ENCODE measurements at places on chromosomes 2 and 18.

- DNase-seq: no peak
Measured at GRCh38 chr2:217623281-217623912, 379.4 kb downstream of the TNS1 start.

GRCh38 chr2:222993920-222994650 is 57.9 kb upstream of the KCNE4 start:
- no peak for DNase-seq

DNA sequence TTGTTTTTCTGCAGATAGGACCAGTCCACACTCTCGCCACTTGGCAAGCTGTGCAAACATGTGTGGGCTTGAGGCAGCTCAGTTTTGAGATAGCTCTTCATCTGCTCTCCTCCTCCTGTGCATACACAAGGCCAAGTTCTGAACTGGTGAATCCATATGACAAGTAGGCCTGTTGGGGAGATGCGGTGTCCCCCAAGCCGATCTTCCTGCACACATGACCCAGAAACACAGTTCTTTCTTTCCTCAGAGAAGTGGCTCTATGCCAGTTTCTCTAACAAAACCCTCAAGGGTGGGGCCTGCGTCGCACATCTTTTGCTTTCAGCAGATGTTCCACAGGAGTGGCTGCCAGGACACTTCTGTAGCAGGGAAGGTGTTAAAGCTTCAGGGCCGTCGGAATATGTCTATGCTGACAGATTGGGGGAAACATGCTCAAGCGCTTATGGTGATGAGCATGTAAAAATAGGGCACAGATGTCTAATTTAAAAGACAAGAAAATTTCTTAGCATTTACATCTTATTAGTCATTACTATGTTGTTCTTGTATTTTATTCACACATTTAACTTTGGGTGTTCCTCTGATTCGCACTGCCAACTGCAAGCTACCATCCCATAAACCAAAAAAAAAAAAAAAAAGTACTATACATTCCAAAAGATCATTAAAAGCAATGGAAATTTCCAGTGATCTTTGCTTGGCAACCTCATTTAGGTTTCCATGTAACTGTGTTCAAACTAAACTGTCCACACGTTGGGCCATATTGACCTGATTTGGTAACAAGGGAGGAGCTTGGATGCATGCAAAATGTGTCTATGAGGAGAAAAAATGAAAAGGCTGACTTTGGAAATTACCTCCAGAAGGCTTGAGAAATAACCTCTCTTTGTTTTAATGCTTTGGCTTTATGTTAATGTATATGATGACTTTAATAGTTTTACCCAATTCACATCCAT is 1055.5 kb upstream of the KLHL29 start:
- DNase-seq: no peak

DNA sequence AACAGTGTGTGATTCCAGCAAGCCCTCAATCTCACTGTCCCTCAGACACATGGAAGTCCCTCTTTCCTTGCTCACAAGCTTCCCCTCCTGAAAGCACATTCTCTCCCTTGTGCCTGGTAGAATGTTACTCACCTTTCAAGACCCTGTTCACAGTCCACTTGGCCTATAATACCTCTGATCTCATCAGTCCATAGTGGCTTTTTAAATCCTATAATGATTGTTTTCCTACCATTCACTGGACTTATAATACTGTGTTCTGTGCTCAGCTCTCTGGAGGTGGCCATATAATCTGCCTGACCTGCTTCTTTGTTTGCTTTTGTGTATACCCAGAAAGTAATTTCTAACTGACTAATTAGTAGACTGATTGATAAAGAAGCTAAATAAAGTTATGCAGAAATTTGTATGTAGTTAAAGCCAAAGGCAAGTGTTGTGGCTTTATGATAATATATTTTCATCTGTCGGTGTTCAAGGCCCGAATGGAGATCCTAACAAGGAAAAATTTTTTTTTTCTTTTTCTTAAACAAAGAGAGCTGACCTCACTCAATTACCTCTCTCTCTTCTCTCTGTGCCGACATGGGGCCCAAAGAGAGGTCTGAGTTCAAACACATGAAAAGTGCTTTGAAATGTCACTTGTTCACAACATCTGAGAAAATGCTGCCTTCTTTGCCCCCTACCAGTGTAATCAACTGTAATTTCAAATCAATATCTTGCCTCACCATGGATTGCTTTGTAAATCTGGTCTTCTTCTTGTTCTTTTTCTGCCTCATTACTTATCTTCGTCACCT is 1033.0 kb upstream of the PIK3C3 start:
- no peak for DNase-seq

DNA sequence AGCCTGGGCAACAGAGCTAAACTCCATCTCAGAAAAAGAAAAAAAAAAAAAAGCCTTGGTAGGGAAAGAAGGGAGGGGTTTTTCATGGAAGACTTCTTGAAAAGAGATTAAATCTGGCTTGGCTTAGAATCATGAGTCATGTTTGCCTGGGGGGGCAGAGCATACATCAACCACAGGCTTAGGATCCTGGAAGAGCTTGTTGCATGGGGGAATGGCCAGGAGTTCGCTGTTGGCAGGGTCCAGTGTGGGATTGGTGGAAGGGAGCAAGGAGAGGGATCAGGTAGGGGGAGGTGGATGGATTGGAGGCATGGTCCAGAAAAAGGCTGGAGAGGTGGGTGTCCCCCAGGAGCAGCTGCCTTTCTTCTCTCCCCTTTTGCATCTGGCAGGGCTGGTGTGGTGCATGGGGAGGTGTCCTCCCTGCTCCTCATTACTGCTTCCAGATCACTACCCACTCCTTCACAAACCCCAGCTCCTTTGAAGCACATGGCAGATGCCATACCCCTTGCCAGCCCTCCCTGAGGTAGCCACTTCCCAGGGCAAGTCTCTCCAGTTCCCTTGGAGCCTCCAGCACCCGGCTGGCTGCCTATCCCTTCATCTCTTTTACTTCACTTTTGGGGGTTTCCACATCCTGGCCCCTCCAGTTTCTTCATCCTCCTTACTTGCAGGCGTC is 2.5 kb downstream of the ARMC9 start:
- no peak for DNase-seq

GRCh38 chr2:205473791-205474190 is 208.5 kb upstream of the NRP2 start:
- no peak for DNase-seq

GRCh38 chr2:232432598-232433184 is 23.3 kb upstream of the ALPI start:
- DNase-seq: no peak

DNA sequence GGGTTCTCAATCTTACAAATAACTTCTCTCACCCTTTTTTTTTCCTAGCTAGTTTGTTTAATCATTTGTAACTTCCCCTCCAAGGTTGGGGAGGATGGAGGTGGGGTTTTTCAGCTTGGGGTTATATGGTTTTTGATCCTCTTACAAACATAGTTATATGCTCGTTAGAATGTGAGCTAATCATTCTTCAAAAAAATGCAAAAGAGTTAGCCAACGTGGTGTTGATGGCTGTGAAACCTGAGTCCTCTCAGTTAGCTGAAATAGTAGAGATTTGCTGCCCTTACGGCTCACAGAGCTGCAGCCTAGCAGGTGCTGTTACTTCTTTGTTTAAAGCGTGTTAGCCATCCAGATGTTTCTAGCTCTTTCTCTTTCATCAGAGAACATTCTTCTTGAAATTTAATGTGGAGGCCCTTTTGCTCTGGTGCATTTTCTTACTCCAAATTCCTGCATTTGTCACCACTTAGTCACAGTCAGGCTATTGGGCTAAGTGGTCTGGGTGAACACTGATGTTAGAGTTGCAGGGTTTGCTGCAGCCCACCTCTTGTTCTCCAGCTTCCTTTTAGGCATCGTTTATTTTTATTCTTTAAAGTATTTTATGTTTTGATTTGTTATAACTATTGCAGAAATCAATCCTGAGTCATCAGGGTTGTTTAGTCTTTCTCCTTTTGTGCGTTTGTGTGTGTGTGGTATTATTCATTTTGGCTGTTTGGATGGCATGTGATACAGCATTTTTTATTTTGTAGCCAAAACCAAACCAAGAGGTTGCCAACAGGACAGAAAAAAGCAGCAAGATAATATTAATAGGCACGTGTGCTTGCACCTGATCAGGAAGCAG is 41.1 kb downstream of the LIMS1 start:
- no peak for DNase-seq

GRCh38 chr2:188291617-188292347 is at the start of gene GULP1:
GULP1 (plus strand) TSS chr2:188291874; CDS start chr2:188477703, 185,829 bp downstream.
- DNase-seq: no peak

DNA sequence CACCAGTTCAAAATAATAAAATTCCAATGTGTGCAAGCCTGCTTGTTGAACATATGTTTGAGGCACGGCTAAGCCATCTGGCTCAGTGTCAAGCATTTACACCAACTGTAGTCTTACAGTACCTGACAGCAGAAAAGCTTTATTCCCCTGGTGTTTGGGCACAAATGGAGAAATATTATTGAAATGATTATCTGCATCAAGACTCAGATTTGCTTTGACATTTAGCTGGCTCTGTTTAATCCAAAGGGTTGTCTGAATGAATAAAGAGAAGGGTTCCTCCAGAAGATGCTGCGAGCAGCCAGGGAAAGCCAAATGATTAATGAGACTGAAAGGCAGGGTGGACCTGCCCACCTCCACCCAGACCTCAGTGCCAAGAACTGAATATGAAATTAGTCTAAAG is 393.2 kb upstream of the GALNT5 start:
- no peak for DNase-seq

DNA sequence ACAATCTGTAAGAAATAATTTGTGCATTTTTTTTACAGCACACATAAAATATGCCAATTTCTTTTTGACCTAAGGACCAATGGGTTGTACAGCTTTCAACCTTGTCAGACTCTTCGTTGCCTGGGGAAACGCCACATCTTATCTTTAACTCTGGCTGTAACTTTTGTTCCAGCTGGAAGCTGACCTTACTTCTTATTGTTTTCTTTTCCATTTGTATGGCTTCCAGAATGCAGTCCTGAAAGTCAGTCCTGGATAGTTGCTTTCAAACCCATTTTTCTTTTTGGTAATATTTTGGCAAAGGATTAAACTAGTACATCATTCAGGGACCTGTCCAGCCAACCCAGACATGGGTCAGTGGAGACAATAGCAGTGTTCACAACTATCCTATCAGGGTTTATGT is 686.5 kb upstream of the CDH2 start:
- no peak for DNase-seq

- no peak for DNase-seq
Measured at GRCh38 chr18:63444580-63444979, 22.3 kb upstream of the VPS4B start.

DNA sequence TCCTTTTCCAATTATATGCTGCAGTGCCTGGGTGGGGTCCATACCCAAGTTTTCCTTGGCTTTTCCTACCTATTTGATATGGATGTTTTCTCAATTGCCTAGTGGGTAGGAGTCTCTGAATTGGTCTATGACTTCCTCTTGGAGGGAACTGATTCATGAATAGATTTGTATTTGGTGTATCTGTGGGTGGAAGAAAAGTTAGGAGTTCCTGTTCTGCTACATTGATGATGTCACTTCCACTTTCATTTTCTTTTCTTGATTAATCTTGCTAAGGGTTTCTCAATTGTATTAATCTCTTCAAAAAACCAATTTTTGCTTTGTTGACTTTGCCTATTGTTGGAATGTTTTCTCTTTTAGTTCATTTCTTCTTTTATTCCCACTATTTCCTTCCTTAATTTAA is 37.4 kb upstream of the SLC9A2 start:
- DNase-seq: no peak

DNA sequence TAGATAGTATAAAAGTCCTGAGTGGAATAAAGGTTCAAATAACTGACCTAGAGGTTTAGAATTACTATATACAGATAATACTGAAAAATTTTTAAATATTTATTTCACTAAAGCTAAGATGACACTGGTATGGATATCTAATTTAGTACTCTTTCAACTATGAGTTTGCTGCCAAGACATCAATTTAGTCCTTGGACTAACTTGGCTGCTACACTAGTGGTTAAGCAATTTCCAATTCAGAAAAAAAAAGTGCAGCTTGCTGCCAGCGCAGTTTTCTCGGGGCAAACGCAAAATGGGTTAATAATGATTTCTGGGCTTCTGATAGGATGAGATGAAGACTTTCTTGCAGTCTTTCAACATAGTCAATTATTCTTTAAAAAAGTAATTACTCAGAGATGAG is 10.8 kb downstream of the BUB1 start:
- DNase-seq: no peak

- DNase-seq: no peak
Measured at GRCh38 chr2:120476141-120476540, 130.2 kb downstream of the INHBB start.

GRCh38 chr2:186017278-186017677 is 278.7 kb downstream of the FSIP2 start:
- no peak for DNase-seq

GRCh38 chr2:177649568-177650518 is 257.3 kb downstream of the AGPS start:
- no peak for DNase-seq

- DNase-seq: no peak
Measured at GRCh38 chr2:240391111-240392051, 44.1 kb upstream of the GPC1 start.

DNA sequence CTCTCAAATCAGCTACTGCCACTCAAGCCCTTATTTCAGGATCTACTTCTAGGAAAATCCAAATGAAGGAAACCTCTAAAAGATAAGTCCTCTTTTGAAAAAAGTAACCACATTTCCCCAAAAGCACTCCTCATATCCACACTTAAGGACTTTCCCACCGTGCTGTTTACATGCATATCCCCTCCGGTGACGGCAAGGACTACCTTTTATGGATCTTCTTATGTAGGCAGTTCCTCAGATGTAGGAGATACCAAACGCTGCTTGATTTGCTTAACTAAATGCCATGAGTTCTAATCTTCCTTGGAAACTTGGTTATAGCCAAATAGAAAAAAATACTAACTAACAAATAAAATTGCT is 6.9 kb upstream of the TMEM87B start:
- no peak for DNase-seq

GRCh38 chr2:216082117-216082711 is 495 bp downstream of the TMEM169 start:
- no peak for DNase-seq

GRCh38 chr2:72689579-72690195 is 136.1 kb downstream of the EXOC6B start:
- DNase-seq: no peak

DNA sequence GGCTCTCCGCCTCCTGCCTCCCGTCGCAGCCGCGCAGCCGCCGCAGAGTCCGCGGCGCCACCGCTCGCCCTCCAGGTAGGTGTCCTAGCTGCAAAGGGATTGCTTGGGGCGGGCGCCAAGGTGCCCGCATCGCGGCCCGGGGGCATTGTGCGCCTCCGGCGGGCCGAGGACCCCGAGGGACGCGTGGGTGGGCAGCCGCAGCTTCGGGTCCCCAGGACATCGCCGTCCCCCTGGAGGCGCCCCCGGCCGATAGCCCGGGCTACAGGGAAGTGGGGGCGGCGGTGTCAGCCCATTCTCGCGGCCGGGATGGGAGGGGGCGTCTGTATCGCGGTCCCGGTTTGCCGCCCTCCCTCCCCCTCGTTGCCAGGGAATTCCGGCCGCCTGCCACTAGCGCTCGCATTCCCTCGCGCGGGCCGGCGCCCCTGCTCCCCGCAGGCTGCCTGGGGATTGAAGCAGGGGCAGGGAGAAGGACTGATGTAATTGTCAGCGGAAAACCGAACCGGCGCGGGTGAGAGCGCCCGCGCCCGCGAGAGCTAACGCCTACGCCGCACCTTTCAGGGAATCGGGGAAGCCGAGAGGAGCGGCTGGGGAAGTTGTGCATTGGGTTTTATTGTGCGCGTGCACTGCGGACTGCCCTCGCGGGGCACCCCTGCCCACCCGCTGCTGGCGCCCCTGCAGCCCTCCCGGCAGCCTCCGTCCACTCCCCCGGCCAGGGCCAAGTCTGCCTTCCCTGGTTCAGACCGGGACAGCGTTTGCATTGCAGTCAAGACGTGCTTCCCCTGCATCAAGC is 483 bp downstream of the OSBPL6 start:
- no peak for DNase-seq
